Neuronal stem cell (in vitro differentiated cells): ENCODE measurements at places on chromosomes 1 and 21.

DNA sequence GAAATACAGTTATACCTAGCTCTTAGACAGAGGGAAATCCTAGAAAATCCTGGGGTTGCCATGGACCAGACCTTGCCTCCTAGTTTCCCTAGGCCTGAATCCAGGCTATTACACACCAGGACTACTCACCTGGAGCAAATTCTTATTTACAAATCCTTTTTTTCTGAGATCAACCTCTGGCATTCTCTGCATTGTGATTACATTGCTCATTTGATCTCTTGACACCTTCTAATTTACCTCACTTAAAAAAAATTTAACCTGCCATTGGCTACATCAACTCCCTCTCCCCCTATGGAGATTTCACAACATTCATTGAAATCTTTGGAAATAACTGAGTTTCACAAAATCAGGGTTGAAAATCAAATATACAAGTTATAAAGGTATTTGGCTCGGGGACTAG, 2.9 kb upstream of the C1orf105 start:
- no peak for DNase-seq

GRCh38 chr1:36971852-36972618, 62.3 kb downstream of the GRIK3 start:
- DNase-seq = no peak

- DNase-seq = no peak
Observed at GRCh38 chr1:41950820-41951219, 32.1 kb upstream of the HIVEP3 start.

DNA sequence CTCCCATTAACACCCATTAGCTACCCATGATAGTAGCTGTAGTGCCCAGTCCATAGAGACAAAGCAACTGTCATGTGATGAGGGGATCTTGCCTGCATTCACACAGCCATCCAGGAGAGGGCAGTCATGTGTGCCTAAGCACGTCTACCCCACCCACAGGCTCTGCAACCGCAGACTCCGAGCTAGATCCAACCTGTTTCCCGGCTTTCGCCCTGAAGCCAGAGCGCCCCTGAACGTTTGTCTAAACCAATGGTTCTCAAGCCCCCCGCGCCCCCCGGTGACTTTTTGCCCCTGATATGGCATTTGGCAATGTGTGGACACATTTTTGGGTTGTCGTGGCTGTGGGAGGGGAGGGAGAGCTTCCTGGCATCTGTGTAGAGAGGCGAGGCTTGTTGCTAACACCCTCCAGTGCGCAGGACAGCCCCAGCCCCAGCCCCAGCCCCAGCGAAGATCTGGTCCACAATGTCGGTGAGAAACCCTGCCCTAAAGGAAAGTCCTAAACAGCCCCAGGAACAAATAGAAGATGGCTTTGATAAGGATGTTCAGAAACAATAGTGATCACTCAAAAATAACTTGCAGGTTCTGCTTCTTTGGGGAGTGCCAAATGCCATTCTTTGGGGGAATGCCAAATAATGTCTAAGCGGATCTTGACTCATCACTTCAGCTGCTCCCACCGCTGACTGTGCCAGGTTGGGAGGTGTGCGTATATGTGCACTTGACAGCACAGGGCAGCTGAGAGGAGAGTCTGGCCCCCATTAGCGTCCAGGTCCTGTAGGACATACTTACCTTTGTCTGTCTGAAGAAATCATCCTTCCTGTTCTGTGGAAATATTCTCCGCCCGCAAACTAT, 34.5 kb downstream of the SLC44A3 start:
- DNase-seq = peak; percentile 77

GRCh38 chr1:89453123-89453972, 71.3 kb upstream of the LRRC8B start:
- DNase-seq = no peak

DNA sequence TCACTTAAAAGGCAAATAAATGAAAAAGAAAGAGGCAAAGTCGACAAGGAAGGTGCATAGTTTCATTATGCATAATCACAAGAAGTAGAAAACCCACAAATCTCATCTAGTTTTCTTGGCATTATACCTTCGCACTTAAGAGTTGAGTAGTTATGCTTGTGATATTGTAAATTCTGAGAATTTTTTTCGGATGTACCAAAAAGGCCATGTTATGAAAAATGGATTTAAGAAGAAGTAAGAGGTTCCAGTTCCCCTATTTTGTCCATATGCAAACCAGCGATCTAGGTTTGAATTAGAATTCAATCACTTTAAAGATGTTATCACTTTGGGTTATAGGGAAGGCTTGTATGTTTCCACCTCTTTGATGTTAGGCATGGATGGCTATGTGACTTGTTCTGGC, 7.9 kb upstream of the ERICH3 start:
- no peak for DNase-seq

DNA sequence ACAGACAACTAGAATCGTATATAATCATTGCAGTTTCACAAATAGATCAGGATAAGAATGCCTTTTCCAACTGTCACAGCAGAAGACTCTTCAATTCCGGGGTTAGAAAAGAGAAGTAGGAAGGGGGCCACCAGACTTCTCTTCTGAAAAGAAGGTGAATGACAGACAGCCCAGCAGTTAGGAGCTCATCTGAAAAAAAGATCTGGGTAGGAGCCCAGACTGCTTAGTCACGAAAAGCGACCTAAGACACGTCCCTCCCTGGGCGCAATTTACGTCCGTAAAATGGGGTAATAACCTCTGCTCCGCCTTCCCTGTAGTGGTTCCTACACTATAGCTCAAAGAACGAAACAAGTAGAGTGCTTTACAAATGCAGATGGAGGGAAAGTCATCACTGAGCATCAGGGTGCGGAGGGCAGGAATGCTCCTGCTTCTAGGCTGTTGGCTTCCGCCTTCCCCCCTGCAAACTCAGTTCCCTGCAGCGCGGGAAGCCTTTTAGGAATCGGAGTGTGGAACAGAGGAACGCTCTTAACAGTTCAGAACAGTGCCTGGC, 582 bp downstream of the ORC1 start:
- peak; percentile 26 for DNase-seq

GRCh38 chr1:246001837-246002230, 505.2 kb downstream of the SMYD3 start:
- no peak for DNase-seq

- no peak for DNase-seq
Observed at GRCh38 chr1:63824451-63824850, 50.6 kb downstream of the ROR1 start.

DNA sequence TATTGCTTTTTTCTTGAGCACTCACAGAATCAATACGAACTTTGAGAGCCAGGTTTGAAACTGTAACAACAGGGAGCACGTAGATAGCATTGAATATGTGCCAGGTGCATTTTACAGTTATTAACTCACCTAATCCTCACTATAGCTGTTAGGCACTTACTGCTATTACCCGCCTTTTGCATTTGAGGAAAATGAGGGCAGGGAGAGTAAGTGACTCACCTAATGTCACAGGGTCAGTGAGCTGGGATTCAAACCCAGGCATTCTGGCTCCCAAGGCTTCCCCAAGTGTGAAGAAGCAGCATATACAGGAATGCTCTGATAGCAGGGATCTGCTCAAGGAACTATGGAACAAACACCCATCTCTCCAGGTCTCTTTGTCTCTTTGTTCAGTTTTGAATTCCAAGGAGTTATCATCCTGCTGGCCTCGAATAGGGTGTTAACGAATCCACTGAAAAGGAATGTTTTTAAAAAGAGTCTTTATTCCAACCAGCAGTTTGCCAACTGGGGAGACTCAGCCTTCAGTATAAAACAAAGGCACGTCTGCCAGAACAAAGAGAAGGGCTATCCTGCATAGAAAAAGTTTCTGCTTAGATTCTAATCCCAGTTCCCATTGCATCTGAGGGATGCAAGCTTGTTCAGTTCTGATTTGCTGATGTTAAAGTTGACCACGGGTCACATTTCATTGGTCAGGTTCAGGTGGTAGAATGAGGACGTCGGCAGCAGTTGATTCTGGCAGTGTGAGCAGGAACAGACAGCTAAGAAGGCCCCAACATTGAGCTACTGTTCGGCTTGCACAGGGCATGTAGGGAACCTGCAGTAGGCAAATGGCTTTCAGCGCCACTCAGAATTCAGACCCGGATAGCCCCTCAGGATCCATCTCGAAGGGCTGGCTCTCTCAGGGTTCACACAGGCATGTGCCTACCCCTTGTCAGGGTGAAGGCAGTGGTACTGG, 22.1 kb downstream of the TRIM67 start:
- DNase-seq = peak; percentile 67

DNA sequence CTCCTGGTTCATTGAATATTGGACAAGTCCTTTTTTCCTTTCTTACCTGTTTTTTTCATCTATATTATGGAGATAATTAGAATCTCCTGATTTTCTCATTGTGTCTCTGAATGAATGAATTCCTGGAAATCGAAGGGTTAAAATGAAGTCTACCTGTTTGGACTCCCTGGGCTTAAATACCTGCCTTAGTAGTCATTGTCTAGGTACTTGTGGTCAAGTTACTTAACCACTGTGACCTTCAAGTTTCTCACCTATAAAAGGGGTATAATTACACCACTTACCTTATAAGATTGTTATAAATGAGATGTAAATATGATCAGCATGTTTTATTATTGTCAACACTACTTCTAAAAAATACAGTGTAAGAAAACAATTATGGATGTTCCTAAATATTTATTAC, 9.0 kb upstream of the TBX19 start:
- DNase-seq = no peak

DNA sequence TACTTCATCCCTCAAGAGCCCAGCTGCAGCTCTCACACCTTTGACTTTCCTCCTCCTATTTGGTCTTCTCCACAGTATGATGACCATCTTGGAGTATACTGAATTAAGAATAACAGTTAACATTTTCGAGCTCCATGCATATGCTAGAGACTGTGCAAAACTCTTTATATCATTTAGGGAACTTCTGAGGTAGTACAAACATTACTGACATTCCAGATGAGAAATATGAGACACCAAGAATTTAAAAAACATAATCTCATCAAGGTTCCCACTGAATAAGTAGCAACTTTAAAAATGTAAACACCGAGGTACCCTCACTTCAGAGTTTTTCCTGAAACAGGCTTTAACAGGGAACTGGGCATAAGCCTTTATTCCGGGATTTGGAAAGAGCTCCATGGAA, 22.7 kb downstream of the FMO3 start:
- no peak for DNase-seq

DNA sequence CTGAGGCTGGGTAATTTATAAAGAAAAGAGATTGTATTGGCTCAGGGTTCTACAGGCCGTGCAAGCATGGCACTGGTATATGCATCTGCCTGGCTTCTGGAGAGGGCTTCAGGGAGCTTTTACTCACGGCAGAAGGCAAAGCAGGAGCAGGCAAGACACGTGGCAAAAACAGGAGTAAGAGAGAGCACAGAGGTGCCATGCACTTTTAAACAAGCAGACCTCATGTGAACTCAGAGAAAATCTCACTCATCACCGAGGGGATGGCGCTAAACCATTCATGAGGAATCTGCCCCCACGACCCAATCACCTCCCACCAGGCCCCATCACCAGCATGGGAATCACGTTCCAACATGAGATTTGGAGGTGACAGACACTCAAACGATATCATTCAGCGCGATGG, 400.7 kb upstream of the RUNX1 start:
- no peak for DNase-seq

GRCh38 chr21:30271156-30271555, 11.6 kb downstream of the KRTAP24-1 start:
- no peak for DNase-seq

DNA sequence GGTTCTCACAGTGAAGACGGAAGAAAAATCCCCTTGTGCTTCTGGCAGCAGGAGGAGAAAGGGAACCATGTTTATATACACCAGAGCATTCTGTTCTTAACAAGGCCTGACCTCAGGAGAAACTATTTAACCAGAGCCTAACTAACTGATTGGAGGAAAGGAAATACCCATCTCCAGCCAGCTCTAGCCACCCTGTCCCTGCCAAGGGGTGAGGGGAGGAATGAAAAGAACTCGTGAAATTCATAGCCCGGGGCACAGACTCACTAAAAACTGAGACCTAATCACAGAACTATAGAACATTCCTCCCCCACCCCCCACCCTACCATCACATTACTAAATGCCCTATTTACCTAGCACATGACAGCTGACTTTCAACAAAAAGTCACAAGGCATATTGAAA, 65.0 kb downstream of the KCNH1 start:
- no peak for DNase-seq

GRCh38 chr21:42835611-42836401, 43.5 kb downstream of the WDR4 start:
- no peak for DNase-seq

GRCh38 chr1:238677567-238677966, 708.8 kb upstream of the CHRM3 start:
- no peak for DNase-seq

- no peak for DNase-seq
Observed at GRCh38 chr1:179313004-179313403, 19.4 kb downstream of the SOAT1 start.

- DNase-seq = no peak
Observed at GRCh38 chr1:100115524-100115923, 17.2 kb downstream of the SASS6 start.
